Suppressor macrophage treated with lipopolysaccharide for 4 hours (primary cell): ENCODE measurements at places on chromosomes 2 and 18.
A peak's percentile ranks its signal among the peaks of the same experiment; 100 is the strongest.

DNA sequence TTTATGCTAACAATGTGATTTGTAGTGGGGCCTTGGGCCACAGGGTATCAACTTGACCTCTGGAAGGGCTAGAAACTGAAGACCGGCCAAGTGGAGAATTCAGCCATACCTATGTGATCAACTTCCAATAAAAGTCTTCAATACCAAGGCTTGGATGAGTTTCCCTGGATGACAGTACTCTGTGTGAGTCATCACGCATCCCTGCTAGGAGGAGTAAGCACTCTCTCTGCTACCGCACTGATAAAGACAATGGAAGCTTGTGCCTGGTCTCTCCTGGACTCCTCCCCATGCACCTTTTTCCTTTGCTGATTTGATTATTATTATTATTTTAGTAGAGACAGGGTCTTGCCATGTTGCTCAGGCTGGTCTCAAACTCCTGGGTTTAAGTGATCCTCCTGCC is 58.1 kb downstream of the SKA1 start:
- no peak for DNase-seq

- DNase-seq, result no peak
Observed at GRCh38 chr2:32671885-32672533, 44.2 kb downstream of the TTC27 start.

DNA sequence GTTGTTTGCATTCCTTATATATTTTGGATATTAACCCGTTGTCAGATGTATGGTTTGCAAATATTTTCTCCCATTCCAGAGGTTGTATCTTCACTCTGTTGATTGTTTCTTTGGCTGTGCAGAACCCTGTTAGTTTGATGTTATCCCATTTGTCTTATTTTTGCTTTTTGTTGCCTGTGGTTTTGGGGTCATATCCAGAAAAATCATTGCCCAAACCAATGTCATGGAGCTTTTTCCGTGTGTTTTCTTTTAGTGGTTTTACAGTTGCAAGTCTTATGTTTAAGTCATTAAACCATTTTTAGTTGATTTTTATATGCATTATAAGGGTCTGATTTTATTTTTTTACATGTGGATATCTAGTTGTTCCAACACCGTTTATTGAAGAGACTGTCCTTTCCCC is 35.8 kb downstream of the PPIG start:
- DNase-seq, result no peak

GRCh38 chr2:55025082-55025481 is 25.2 kb downstream of the RTN4 start:
- no peak for DNase-seq

DNA sequence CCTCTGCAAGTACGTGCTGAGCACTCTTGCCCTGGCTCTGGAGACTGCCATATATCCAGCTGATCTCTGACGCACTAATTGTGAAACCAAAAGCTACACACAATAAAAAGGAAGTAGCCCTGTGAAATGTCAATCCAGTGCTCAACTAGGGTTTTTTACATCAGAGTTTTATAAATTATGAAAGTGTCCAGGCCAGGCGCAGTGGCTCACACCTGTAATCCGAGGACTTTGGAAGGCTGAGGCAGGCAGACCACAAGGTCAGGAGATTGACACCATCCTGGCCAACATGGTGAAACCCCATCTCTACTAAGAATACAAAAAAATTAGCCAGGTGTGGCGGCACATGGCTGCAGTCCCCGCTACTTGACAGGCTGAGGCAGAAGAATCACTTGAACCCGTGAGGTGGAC is 24.5 kb upstream of the PEX13 start:
- DNase-seq, result peak; percentile 94
